Fibroblast of upper back skin (primary cell): ENCODE measurements at places on chromosomes 3 and 15.

DNA sequence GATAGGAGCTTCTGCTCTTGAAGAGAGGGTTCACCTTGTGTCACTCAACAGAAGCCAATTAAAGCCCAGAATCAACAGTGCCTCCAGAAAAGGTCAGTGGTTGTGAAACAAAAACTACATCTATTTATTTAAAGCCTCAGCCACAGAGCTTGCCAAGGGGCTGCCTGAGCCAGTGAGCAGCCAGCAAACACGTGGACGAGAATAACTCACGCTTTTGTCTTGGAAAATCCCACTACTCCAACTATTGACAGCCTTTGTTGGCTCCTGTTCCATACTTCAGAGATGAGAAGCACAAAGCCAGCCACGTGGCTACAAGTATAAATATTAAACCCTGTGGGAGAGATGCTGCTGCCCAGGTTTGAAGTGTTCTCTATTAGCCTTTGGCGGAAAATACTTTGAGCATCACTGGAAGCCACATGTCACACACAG lies 10.3 kb downstream of the GPR156 start:
- DNase-seq: peak; percentile 8

DNA sequence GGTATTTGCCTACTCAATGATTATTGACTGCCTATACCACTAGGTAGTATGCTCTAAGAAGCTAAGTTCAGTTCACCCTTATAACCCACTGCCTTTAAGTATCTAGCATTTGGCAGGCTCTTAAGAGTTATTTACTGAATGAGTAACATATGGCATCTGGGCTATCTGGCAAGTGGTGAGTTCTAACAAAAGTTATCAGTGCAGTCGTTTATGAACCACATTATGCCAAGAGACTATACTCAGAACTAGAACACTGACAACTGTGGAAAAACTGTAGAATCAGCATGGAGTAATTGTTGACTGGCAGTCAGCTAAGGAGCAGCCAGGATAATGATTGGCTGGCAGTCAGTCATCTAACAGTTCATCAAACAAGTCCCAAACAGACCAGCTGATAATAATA lies 25.8 kb downstream of the RAF1 start:
- peak; percentile 51 for DNase-seq

DNA sequence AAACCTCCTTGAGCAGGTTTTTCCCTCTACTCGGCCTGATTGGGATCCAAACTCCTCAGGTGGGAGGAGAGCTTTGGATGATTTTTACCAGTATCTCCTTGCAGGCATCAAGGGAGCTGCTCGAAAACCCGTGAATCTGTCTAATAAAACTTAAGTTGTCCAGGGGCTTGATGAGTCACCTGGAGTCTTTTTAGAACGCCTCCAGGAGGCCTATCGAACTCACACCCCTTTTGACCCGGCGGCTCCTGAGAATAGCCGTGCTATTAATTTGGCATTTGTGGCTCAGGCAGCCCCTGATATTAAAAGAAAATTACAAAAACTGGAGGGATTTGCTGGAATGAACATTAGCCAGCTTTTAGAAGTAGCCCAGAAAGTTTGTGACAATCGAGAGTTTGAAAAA lies 41.6 kb downstream of the ZBTB11 start:
- DNase-seq: no peak

DNA sequence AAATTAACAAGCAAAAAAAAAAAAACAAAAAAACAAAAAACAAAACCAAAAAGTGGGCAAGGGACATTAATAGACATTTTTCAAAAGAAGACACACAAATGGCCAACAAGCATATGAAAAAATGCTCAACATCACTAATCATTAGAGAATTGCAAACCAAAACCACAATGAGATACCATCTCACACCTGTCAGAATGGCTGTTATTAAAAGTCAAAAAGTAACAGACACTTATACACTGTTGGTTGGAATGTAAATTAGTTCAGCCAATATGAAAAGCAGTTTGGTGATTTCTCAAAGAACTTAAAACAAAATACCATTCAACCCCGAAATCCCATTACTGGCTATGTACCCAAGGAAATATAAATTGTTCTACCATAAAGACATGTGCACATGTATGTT lies 222.4 kb upstream of the CD96 start:
- no peak for DNase-seq

DNA sequence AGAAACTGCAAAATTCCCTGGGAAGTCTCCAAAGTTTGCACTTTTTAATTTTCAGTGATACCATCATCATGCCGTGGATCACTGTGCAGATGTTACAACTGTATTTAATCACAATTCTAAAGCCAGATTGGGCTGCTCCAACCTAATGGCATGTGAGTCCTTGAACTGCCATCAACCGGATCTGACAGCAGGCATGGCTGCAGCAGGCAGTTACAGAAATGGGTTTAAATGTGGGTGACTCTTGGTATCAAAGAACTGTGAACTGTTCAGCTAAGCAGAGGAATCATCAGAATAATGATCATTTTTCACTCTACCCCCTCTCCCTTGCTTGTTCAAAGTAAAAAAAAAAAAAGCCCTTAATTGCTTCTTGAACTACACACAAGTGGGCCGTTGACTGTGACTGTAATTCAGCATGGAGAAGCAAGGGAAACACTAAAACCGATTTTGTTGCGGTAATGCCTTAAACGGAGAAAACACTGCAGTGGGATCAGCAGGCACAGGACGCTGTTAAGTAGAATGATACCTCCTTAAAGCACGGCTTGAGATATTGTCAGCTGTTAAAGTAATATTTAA lies 152.4 kb downstream of the RORA start:
- DNase-seq: no peak

GRCh38 chr3:36447061-36447460 lies 66.8 kb downstream of the STAC start:
- DNase-seq: peak; percentile 21

DNA sequence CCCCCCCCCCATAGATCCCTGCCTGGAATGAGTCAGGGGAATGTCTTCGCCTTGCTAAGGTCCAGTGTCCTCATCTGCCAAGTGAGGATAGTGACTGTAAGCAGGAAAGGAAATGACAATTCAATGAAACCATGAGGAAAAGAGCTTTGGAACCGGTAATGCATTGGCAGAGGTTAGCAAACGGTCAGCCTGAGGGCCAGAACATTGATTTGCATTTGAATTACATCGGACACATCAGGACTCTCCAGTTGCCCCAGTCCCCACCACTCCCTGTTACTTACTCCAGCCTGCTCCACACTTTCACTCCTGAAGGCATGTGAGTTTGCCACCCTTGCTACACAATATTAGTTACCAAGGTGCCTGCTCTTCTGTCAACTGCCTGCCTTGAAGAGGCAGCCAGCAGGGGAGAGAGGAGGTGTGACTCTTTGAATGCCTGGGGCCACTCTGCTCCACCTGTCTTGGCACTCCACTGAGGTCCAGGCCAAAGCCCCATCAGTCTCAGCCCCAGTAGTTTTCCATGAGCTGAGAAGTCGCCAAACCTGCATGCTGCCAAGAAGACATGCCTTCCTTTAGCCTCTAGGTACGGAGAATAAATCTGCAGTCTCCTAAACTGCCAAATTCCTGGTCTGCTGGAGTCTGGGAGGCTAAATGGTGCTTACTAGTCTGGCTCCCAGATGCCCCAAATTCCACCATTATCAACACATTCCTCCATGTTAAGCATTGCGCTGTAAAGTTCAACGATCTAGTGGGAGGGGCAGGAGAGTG lies 191.7 kb upstream of the TLE3 start:
- peak; percentile 83 for DNase-seq

DNA sequence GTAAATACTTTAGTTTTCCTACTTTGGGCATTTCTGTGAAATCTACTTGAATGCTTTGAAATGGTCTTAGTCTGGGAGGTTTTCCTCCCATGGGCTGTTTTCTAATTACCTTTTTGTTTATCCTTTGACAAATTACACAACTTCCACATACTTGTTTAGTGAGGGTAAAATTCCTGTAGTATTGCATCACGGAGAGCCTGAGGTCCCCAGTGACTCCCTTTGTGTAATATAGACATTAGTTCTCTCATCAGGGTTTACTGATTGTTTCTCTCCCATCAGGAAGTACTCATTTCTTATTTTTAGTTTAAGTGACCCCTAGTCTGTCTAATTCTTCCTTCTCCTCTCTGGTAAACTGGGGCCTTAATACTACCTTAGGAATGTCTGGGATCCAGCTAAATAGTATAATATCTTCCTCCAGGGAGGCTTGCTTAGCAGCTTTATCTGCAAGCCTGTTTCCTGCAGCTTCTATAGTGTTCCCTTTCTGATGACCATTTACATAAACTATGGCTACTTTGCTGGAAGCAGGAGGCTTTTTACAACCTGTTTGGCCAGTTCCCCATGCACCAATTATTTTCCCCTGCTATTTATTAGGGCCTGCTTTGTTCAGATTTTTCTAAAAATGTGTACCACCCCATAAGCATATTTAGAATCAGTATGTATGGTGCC lies 87.2 kb upstream of the XCR1 start:
- peak; percentile 82 for DNase-seq

GRCh38 chr15:64691896-64692565 lies 83.4 kb downstream of the RBPMS2 start:
- no peak for DNase-seq

DNA sequence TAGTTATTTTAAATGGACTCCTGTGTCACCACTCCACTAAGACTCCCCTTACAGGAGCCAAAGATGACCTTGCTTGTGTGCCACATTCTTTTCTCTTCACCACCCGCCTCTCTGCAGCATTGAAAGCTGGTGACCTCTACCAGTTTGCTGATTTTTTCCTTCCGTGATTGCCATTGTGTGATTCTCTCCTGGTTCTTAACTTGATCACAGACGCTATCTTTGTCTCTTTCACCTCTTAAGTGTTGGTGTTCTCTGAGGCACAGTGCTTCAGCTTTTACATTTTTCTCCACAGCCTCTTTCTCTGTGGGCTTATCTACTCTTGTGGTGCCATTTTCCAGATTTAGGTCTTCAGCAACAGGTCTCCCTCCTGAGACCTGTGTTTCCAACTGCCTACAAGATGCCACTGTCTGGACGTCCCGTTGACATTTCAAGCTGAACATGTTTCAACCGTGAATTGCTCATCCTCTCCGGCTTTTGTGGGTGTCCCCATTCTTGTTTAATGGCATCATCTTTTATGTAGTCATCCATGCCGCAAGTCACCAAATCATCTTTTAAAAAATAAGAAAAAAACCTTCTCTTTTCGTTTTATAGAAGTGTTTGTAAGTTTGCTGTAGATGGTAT lies 26.5 kb downstream of the IQGAP1 start:
- DNase-seq: peak; percentile 86

DNA sequence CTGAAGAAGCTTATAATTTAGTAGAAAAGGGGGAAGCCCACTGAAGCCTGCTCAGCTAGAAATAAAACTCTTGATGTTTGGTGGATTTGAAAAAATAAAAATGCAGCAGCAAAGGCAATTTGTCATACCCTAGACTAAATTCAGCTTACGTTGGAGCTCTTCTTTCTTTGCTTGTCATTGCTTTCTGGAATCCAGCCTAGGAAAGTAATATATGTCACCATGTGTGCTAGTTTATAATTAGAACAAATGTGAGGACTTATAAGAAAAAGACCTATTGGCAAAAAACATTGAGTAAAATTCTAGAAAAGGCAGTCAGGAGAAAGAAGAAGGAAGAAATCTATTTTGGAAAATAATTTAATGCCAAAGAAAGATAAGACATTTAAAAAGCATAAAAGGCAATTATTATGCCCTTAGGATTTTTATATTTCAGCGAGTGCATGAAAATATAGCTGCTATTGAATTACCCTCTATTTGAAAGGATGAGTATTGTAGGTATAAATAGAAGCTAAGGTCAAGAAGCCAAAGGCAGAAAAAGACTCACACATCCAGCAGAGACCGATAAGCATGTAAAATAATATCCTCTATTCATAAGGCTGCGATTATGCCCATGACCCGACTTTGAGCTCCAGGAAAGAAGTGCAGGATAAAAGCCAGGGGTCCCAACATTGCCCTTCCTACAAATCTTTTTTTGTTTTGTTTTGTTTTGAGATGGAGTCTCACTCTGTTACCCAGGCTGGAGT lies 10.6 kb upstream of the BTBD1 start:
- DNase-seq: no peak

DNA sequence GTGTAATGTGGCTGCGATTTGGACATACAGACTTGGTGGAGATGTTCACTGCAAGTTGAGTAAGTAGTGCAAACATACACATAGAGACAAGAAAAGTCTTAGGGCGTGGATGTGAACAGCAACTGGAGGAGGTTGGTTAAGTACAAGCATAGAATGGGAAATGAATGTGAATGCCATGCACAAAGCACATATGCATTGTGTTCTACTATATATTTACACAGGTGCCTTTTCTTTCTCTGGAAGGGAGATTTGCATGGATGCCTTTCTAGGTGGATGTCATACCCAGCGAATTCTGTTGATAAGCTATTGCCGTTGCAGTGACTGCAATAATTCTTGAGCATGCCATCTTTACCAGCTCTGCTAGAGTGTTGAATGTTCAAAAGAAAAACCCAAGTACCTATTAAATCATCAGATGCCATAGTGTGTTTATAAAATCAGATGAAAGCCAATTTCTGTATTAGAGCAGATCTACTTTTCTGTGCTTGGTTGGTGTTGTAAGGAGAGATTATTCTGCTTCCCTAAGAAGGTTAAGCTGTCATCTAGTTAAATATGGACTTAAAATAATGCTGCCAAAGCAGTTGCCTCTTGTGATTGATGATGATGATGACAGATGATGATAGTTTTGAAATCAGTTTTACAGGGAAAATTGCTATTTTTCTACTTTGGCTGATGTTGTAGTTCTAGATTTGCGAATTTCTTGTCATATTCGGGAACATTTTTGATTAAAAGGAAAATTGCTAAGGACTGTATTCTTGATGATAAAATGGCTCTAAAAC lies 148.4 kb downstream of the CNTN4 start:
- DNase-seq: no peak

DNA sequence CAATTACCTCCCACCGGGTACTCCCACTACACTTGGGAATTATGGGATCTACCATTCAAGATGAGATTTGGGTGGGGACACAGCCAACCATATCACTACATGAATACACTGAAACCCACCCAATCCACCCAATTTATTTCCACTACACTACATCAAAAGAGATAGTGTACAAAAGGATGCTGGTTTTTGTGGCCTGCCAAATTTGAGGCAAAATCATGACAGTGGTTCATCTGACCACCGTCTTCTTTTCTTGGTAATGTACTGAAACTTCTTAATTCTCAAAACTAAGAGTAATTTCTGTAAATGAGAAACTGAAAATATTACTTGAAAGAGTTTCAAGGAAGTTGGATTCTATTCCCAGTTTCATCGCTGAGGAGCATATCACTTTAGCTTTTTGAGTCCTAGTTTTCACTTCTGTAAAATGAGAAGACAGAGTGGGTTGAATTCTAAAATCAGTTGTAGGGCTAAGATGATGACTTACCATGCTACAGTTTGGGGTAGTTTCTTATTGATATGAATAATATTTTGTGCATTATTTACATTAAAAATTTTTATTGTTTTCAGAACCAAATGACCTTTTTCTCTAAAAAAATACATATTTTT lies 360.4 kb upstream of the CNTN6 start:
- DNase-seq: no peak

DNA sequence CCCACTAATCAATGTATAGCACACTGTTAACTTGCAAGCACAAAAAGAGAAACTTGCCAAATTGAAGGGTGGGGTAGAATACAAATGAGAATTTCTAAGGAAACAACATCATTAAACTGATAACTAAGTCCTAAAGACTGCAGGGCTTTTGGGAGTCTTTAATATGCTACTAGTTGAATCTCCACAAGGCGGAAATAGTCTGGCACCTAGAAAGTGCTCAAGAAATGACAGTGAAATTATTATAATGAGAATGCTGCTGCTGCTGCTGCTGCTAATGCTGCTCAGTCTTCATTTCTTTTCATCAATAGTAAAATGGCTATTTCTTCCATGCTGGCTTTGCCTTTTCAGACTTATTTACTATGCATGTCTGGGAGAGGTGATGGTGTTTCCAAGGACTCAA lies 91.8 kb downstream of the BTD start:
- DNase-seq: no peak

- DNase-seq: no peak
These were observed 451.0 kb upstream of the GOLIM4 start for GRCh38 chr3:168546707-168547106.
